ENCODE measurements at places on chromosomes 2 and 18.

- no peak for DNase-seq
Measured at GRCh38 chr2:240917684-240918257, 11.6 kb downstream of the CROCC2 start.

DNA sequence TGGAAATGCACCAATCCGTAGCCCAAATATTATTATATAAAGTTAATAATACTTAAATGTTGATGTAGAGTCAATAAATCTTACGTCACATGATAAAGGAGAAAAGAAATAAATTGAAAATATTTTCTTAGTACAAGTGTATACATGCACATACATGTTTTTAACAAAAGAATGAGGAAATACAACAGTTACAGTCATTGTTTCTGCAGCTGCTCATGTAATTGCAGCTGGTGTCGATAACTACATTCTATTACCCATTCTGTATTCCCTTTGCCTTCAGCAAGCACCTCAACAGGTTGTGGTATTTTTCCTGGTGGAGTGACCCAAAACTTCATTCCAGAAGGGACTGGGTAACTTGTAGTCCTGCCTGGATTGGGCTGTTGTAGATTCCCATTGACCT, 377.8 kb upstream of the FSIP2 start:
- no peak for DNase-seq

DNA sequence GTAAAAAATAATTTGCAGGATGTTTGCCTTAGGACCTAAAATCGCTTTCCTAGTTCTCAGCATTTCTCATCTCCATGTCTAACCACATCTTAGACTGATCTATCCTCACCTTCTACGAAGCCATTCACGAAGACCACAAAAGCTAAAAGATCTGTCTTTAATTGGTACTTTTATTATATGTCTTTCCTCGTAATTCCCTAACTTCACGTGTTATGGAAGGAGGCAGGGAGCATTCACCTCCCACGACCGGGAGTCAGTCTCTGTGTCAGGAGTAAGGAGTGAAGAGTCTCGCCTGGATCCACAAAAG, 1.6 kb downstream of the DLGAP1 start:
- DNase-seq = no peak

- DNase-seq = no peak
Measured at GRCh38 chr18:76419811-76420210, 75.2 kb downstream of the ZNF516 start.

- DNase-seq = no peak
Measured at GRCh38 chr2:108776475-108776874, 10.1 kb upstream of the CCDC138 start.

GRCh38 chr18:172361-172760, 14.0 kb downstream of the USP14 start:
- DNase-seq = no peak

DNA sequence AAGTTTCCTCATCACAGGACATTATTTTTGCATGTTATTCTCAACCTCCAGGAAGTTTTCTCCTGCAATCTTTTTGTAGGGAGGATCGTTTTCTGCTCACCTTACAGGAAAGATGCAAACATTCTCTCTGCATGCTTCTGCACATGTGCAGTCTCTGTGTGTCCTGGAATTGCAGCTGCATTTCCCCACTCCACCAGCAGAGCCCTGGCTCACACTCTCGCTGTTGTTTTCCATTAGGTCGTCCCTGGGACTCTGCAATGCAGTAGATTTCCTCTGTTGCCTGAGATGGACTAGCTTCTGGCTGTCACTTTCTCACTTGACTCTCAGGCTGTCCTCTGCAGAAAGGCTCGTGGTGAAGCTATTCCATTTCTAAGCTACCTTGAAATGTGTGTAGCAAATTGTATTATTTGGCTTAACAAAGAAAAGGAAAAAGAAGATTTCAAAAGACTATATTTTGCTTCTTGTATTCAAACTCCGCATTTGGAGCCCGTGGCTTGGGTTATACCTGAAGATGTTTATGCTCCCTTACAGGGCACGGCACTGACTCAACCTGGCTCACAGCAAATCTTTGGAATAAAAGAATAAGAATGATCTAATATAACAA, 346.7 kb downstream of the RAD51AP2 start:
- no peak for DNase-seq

DNA sequence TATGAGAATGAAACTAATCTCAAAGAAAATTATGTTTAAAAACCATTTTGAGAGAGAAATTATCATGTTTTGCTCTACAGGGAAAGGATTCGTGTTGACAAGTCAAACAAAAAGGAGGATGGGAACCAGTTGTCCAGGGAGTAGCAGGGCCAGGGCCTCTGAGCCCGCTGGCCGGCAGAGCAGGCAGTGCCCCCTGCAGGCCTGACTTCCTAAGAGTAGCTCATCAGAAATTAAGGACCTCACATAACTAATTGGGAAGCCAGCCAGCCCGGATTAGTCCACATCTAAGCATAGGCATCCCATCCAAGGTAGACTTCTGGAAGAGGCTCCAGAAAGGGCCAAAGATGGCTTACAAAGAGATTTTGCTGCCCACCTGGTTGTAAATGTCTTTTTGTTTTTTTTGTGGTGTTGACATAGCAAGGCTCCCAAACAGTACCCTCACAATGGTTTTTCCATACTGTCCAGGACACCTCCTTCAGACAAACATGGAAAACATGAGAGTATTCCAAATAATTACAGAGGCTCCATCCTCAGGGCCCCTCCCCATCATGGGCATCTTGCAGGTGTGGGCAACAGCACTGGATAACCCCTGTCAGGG, 241.2 kb upstream of the TANK start:
- peak; percentile 2 for DNase-seq

- DNase-seq = no peak
Measured at GRCh38 chr2:106038601-106039375, 155.3 kb downstream of the UXS1 start.

DNA sequence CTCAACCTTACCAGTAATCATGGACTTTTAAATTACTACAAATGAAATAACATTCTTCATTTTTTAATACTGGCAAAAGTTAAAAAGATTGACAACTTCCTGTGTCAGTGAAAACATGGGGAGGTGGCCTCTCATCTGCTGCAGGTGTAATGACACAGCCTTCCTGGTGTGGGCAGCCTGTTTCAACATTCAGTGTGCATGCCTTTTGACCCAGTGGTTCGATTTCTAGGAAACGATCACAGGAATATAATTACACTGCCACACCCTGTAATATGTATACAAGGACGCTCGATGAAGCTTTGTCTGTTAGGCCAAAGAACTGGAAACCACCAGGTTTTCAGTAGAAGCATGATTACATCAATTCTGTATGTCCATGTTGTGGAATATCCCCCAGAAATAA, 68.7 kb downstream of the MTHFD2 start:
- peak; percentile 6 for DNase-seq

- DNase-seq = no peak
Measured at GRCh38 chr2:139439100-139439499, 658.9 kb upstream of the NXPH2 start.

- DNase-seq = no peak
Measured at GRCh38 chr18:34710458-34710914, 388 bp downstream of the DTNA start.

DNA sequence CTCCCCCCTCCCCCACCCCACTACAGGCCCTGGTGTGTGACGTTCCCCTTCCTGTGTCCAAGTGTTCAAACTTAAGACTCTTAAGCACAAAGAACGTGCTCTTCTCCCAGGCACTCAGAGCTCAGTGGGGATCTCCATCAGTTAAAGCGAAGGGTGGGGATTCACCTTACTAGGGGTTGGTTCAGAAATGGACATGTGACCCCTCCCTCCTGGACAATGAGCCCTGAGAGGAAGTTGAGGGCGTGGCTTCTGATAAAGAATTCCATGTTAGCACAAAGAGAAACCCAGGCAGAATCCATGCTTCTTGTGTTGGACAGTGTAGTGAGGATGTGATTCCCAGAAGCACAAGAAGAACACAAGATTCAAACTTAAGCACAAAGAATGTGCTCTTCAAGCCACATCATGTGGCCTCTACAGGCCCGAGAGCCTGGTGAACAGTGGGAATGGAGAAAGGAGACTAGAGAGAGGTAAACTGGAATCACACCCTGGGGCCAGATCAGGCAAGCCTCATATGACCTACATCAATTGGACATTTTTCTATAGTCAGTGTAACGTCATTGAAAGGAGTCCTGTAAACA, 78.1 kb upstream of the TTC39C start:
- no peak for DNase-seq

GRCh38 chr2:37856101-37856751, 68.9 kb upstream of the RMDN2 start:
- DNase-seq = no peak

DNA sequence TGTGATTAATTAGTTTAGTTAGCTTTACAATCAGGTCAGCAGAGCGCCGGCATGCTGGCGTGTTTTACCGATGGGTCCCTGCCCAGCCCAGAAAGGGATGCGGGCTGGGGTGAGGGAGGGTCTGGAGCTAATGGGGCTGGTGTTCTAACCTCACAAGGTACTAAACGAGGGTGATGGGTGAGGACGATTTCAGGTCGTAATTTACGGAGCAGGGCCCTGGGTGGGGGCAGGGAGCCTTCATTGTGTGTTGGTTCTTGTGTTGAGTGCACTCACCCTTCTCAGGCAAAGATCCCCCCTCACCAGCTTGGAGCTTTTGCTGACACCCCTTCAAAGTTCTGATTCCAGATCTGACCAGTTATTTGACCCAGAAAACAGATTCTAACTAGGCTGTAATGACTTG, 39.5 kb downstream of the PTGR3 start:
- no peak for DNase-seq

DNA sequence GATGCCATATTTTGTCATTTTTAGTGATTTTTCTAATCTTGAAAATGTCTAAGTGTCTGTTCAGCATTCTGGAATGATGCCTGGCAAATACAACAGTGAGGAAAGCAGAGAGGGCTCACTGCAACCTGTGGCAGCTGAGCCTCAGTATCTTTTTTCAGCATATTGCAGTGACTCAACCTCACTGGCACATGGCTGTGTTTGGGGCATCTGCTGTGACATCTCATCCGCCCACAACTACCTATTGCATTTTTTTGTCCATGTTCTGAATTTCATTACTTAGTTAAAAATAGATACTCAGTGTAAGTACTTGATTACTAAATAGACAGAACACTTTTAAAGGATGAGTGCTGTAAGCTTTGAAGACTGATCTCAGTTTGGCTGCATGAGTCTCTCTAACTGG, 10.7 kb downstream of the BABAM2 start:
- DNase-seq = no peak

DNA sequence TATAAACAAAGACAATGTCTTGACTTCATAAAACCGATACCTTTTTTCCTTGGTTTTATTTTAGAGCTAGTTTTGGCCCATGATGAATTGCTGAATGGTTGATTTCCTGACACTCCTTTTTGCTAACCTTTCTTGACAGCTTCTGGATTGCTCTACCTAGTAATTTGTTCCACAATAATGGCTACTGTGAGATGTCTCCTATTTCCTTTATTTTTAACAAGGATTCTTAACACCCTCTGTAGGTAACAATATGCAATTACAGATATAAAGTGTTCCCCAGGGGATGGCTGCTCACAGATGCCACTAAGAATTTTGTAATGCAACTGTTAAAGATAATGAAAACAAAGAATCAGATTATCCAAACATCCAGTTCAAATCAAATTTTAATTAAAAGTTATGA, 100.8 kb upstream of the ATP5MC3 start:
- no peak for DNase-seq

GRCh38 chr2:88545118-88545517, 82.1 kb downstream of the EIF2AK3 start:
- DNase-seq = no peak

DNA sequence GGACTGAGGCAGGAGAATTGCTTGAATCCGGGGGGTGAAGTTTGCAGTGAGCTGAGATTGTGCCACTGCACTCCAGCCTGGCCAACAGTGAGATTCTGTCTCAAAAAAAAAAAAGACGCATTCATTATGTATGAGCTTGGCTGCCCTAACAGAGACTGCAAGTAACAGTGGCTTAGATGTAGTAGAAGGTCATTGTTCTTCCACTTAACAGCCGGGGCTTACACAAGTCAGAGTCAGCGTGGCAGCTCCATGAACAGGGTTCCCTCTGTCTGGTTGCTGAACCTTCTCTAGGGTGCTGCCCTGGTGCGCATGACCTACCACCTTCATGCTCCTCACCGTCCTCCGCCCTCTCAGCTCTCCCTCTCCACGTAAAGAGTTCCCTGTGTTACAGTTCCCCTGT, 49.1 kb upstream of the IGFBP2 start:
- DNase-seq = no peak

DNA sequence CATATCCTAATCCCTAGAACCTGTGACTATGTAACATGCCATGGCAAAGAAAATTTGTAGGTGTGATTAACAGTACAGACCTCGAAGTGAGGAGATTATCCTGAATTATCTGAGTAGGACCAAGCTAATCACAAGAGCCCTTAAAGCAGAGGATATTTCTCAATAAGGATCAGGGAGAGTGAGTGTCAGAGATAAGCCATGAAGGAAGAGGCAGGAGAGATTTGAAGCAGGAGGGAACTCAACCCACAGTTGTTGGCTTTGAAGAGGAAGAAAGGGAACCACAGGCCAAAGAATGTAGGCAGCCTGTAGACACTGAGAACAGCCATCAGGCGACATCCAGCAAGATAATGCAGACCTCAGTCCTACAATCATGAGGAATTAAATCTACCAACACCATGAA, 229.3 kb downstream of the NBAS start:
- DNase-seq = no peak

- no peak for DNase-seq
Measured at GRCh38 chr18:8501044-8501443, 108.2 kb upstream of the RAB12 start.

DNA sequence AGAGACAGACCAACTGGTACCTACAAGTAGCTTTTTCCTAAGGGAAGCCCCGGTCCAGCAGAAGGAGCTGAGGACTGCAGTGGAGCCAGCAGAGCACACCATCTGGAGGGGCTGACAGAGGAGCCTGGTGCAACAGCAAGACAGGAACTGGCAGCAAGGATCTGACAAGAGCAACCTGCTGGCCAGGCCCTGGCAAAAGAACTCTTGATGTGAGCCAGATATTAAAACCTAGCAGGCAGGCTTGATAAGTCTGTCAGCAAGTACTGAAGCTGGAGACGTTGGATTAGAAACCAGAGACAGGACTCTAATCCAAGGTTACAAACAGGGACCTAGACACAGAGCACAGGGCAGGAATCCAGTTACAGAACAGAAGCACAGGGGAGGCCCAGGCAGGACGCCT, 260.7 kb upstream of the MGAT5 start:
- DNase-seq = no peak

- DNase-seq = no peak
Measured at GRCh38 chr2:179141206-179141605, 91.3 kb upstream of the CCDC141 start.

GRCh38 chr2:143953451-143954030, 566.4 kb downstream of the ZEB2 start:
- DNase-seq = no peak
